Keratinocyte (primary cell): ENCODE measurements at places on chromosomes 1 and 21. TPM values are rescaled to one million over a fixed set of nuclear protein-coding genes. Genes with fewer than 3 reads are reported as not detected.

DNA sequence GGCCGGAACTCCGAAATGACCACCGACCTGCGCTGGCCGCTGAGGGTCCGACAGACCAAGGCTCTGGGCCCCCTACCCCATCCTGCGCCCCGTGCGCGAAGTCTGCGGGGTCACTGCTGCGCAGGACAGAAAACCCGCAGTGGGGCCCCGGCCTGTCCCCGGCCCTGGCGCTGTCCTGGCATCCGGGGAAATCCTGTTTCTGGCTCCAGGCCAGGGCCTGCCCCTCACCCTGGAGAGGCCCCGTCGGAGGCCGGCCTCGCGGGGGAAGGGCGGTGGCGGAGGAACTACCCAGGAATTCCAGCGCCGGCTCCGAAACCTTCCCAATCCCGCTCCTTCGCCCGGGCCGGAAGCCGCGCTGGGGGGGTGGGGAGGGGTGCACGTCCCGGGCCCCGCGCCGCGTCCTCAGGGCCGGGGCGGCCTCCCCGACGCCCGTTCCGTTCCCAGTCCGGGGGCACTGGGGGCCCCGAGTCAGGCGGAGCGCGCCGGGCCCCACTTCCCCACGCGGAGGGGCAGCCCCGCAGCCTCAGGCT lies 77.0 kb downstream of the MORN1 start:
- peak overlapping the region; percentile 46 for H3K4me3 ChIP-seq
- no peaks in the 10 kb centered on the region for H3K27me3 ChIP-seq
- DNase-seq, result peak; percentile 15
- H3K36me3 ChIP-seq, result no peaks in the 10 kb centered on the region

DNA sequence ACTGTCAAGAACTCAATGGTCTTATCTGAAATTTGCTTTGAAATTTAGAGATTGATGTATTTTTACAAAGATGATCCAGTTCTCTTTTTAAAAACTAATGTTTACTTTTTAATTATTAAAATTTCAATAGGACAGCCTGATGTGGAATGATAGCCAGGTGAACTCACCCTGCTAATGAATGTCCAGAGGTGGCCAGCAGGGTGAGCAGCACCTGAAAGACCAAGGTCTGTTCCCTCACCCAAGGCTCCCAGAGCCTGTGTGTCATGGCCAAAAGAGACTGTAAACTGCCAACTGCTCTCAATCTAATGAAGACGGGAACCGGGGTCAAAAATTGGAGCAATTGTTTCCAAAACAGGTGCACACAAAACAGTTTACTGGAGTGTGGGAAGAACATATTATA lies 340.4 kb downstream of the DISC1 start:
- H3K27ac ChIP-seq, result no peak overlapping the region
- no peak overlapping the region for H3K4me3 ChIP-seq
- DNase-seq, result no peak

DNA sequence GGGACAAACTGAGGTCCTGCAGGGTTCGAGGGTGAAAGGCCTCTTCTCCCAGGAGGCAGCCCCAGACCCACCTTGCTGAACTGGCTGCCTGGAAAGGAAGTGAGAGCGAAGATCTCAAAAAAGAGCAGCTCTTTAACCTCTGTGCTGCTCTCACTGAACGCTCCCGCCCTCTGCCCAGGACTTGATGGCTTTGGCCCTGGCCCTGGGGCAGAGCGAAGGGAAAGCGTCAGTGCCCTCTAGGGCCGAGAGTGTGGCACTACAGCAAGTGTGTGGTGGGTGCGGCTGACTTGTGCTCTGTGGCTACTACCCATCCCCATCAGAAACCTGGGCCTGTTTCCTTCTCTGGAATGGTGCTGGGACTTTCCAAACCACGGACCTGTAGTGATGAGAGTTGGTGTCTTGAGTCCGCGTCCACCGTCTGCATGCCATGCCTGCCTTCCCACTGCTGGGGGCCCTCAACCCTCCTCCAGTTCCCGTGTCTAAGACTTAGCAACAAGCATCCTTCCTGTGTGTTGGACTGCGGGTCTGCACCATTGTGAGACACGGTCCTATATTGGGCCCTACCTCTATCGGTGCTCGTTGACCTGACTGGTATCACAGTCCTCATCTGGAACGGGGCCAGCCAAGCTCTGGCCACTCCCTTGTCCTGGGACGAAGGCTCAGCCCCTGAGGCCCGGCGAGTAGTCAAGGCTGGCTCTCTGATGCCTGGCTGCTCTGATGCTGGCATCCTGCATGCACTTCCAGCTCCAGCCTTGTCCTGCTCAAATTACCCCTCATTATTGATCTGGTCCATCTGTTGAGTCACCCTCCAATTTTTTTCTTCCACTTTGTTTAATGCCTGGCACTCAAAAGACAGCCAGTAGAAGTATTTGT lies 180.3 kb downstream of the DISC1 start:
- H3K4me1 ChIP-seq, result no peaks in the 10 kb centered on the region
- H3K27me3 ChIP-seq, result no peaks in the 10 kb centered on the region
- no peak overlapping the region for H3K27ac ChIP-seq
- no peak for DNase-seq

DNA sequence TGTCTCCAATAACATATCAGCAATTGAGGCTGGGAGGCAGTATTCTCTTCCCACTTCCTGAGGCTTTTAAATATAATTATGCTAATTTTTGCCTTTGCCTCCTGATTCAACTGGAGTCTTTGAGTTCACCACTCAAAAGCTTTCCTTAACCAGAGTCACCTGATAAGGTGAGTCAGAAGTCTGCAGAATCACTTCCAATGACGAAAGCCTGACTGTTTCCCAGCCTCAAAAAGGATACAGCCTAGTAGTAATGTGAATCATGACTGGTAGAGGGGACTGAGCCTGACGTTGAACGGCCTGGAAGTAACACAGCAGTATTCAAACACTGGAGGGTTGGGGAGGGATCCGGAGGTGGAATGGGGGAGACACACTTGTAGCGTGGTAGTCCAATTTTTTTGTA lies 10.4 kb upstream of the MRPL9 start:
- peak overlapping the region; percentile 77 for H3K27ac ChIP-seq
- DNase-seq, result peak; percentile 40
- no peak overlapping the region for H3K4me3 ChIP-seq
- H3K4me1 ChIP-seq, result peaks cover 16% of the 10 kb centered on the region
- peaks cover 7% of the 10 kb centered on the region for H3K36me3 ChIP-seq

The CSF3R gene
- not detected in 3 replicates for polyA plus RNA-seq

- no peak overlapping the region for H3K4me3 ChIP-seq
- H3K36me3 ChIP-seq, result no peaks in the 10 kb centered on the region
- H3K4me1 ChIP-seq, result peaks cover 4% of the 10 kb centered on the region
- peak; percentile 4 for DNase-seq
- no peak overlapping the region for H3K27ac ChIP-seq
- no peaks in the 10 kb centered on the region for H3K27me3 ChIP-seq
These were observed 75.7 kb upstream of the RRP15 start for GRCh38 chr1:218209351-218209861.

The LCE1C gene
- polyA plus RNA-seq, result 1.8 TPM in 3 replicates

The HJV gene
- polyA plus RNA-seq, result 0.04 TPM in 1 of 3 replicates, not detected in the others

The TRNP1 gene
- 130 to 166 TPM (median 164 TPM) in 3 replicates for polyA plus RNA-seq

- H3K4me3 ChIP-seq, result no peak overlapping the region
- H3K27ac ChIP-seq, result no peak overlapping the region
- peaks cover 3% of the 10 kb centered on the region for H3K4me1 ChIP-seq
- no peak for DNase-seq
- peaks cover 53% of the 10 kb centered on the region for H3K27me3 ChIP-seq
These were observed 4.9 kb downstream of the GLIS1 start for GRCh38 chr1:53733975-53734649.

The BNIPL gene
- polyA plus RNA-seq, result 4.6 to 25.8 TPM (median 9.8 TPM) in 3 replicates

GRCh38 chr1:79614106-79614505 lies 607.6 kb upstream of the ADGRL4 start:
- H3K27ac ChIP-seq, result no peak overlapping the region
- no peak overlapping the region for H3K4me3 ChIP-seq
- H3K27me3 ChIP-seq, result no peaks in the 10 kb centered on the region
- no peaks in the 10 kb centered on the region for H3K4me1 ChIP-seq
- H3K36me3 ChIP-seq, result no peaks in the 10 kb centered on the region

DNA sequence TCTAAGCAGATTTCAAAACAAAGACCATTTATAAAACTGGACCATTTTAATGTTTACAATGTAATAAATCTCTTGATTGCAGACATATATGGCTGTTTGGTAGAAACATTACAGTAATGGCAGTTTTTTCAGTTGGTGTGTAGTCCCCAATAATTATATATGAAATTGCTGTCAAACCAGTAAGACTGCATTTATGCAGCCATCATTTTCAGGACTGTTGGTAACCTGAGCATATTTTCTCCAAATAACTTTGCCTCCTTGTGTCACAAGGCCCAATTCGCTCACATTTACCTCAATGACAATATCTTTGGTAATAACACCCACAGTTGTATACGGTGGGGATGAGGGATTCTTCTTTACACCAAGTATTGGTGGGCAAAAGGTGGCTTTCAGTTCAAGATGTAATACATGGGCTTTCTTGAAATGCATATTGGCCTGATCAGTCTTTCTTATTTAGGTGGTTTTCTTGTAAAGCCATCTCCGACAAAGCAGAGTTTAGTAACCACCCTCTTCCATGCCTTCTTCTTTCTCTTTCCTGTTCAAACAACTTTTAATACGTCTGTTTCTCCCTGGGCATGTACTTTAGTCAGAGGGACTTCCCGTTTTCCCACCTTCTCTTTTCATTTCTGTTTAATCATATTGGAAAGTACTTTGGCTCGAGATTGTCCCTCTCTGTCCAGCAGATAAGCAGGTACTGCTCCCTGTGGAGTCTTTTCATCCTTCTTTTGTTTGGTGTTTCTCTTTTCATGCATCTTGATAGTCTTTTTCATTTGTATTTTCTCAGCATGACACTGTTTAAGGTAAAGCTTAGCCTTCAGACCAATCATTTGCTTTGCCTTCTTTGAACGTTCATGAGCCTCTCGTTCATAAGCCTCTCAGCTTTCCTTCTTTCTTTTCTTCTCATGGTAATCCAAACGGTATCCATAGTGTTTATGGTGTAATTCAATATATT lies 30.4 kb downstream of the ATP2B4 start:
- peak overlapping the region; percentile 58 for H3K4me3 ChIP-seq
- H3K27me3 ChIP-seq, result no peaks in the 10 kb centered on the region
- H3K36me3 ChIP-seq, result peaks cover 3% of the 10 kb centered on the region
- DNase-seq, result no peak
- H3K4me1 ChIP-seq, result peaks cover 31% of the 10 kb centered on the region

GRCh38 chr1:239547987-239548386 lies 161.6 kb downstream of the CHRM3 start:
- no peaks in the 10 kb centered on the region for H3K36me3 ChIP-seq
- DNase-seq, result no peak
- H3K4me1 ChIP-seq, result no peaks in the 10 kb centered on the region
- H3K4me3 ChIP-seq, result no peak overlapping the region

DNA sequence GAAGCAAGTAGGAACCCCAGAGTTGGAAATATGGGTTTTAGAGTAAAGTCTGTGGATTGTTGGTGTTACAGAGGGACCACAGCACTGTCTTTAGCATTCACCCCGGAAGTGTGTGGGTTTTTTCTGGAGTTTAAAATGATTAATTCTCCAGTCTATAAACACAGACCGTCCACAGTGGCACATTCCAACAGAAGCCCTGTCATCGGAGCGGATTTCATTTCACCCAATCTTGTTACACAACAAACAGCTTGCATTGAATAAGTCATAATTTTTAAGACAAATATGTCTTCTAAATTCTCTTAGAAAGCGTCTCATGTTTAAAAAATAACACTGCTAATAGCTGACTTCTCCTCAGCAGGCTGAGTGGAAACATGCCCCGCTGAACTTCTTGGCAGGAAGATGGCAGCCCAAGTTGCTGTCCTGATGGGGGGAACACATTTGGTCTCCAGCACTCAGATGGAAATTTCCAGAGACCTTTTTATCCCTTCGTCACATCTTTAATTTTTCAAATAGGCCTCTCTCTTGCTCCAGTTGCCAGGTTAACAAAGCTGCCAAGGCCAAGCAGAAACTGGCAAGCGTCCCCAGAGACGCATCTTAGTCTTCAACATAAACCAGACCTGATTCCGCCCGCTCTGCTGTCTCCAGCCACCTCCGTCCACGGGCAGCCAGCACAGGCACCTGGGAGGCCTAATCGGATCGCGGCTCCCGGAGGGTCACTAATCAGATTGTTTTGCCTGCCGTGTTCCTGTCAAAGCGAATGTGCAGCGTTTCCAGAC lies 28.8 kb upstream of the SLC19A1 start:
- peaks cover 20% of the 10 kb centered on the region for H3K27me3 ChIP-seq
- peaks cover 3% of the 10 kb centered on the region for H3K4me1 ChIP-seq

- no peaks in the 10 kb centered on the region for H3K27me3 ChIP-seq
- no peak overlapping the region for H3K4me3 ChIP-seq
- no peak overlapping the region for H3K27ac ChIP-seq
These were observed 399.2 kb downstream of the PTBP2 start for GRCh38 chr1:97120806-97121205.

The CSDE1 gene
- polyA plus RNA-seq, result 190 to 268 TPM (median 249 TPM) in 3 replicates

GRCh38 chr1:109237512-109237911 lies 11.8 kb upstream of the CELSR2 start:
- no peak overlapping the region for H3K27ac ChIP-seq
- H3K4me3 ChIP-seq, result no peak overlapping the region
- H3K27me3 ChIP-seq, result no peaks in the 10 kb centered on the region
- no peak for DNase-seq
- H3K4me1 ChIP-seq, result peaks cover 29% of the 10 kb centered on the region

The C8B gene
- 0.04 to 0.09 TPM (median 0.05 TPM) in 3 replicates for polyA plus RNA-seq

- no peaks in the 10 kb centered on the region for H3K36me3 ChIP-seq
- no peaks in the 10 kb centered on the region for H3K27me3 ChIP-seq
- H3K4me3 ChIP-seq, result no peak overlapping the region
- no peak overlapping the region for H3K27ac ChIP-seq
These were observed 48.2 kb downstream of the RPE65 start for GRCh38 chr1:68401506-68401905.
